NCI-H1092 (cell line): ENCODE measurements at places on chromosomes 16 and 17.

GRCh38 chr17:81977211-81977808 lies at the start of gene ASPSCR1:
TSS of gene ASPSCR1 (plus strand) at chr17:81977629. CDS start at chr17:81977647, 18 bp downstream.
- DNase-seq, result peak; percentile 84

- DNase-seq, result no peak
Observed at GRCh38 chr16:4664538-4665418, 28.6 kb upstream of the NUDT16L1 start.

GRCh38 chr17:43791589-43791988 lies 11.4 kb downstream of the CFAP97D1 start:
- no peak for DNase-seq

DNA sequence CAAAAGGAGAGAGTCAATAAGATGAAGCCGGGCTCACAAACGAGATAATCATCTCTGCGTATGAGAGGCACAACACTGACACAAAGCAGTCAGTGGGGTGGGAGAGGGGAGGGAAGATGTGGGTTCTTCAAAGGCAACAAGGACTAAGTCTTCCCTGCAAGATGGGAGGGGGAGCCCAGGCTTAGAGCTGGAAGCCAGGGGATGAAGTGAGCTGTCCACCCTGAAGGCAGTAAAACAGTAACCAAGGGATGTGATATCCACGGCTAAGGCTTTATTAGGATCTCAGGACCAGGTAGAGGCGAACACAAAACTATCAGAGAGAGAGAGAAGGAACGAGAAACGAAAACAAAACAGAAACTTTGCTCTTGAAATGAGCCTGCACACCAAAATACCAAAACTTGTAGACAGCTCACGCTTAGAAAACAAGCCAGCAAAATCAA lies 115.9 kb downstream of the DYNLRB2 start:
- no peak for DNase-seq

GRCh38 chr17:15660077-15660476 lies 24.0 kb downstream of the TRIM16 start:
- no peak for DNase-seq

GRCh38 chr16:47129755-47130435 lies 13.8 kb downstream of the NETO2 start:
- DNase-seq, result no peak

GRCh38 chr17:17872547-17873345 lies 36.0 kb upstream of the SREBF1 start:
- no peak for DNase-seq

GRCh38 chr16:57911743-57912142 lies 59.2 kb downstream of the CNGB1 start:
- DNase-seq, result no peak

GRCh38 chr17:79235808-79236207 lies 161.2 kb downstream of the ENGASE start:
- no peak for DNase-seq

DNA sequence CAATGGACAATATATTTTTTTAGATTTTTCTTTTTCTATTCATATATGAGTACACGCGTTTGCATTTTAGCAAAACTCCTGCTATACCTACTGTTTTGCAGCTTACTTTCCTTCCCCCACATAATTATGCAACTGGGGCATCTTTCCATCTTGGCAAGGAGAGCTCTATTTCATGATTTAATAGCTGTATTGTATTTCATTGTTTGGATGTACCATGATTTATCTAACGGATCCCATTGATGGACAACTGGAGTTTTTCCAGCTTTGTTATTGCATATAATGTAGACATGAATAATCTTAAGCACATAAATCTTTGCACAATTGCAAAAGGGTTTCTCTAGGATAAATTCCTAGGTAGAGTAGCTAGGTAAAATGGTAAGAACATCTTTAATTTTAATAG lies 133.9 kb downstream of the PITPNC1 start:
- DNase-seq, result no peak

DNA sequence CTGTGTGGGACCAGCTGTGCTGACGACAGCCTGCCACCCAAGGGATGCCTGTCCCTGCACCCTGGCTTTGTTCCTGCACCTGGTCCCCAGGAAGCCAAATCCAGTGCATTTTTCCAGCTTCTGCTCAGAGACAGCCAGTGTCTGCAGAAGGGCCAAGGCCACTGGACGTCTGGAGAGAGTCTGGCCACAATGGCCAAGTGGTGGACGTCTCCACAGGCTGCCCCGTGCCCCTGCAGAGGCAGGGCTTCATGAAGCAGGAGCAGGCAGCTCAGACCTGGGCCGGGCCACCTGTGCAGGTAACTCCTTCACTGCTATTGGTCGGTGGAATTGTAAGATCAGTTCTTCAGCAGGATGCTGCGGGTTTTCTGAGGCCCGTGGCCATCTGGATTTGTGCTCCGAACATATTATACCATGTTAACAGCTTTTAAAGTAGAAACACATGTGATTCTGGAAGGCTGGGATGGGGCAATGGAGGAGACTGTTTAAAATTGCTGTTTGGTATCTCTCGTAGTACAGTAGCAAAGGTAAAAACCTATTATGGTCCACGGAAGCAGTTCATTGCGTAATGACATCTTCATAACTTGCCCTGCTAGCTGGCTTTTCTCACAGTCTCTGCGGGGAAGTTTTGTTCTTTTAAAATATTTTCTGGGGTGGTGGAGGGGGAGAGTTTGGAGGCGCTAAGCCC lies 185.3 kb downstream of the CCDC182 start:
- DNase-seq, result no peak

- no peak for DNase-seq
Observed at GRCh38 chr16:30723725-30724355, 24.4 kb upstream of the PHKG2 start.

- DNase-seq, result no peak
Observed at GRCh38 chr17:42623732-42624596, 14.5 kb downstream of the TUBG1 start.

DNA sequence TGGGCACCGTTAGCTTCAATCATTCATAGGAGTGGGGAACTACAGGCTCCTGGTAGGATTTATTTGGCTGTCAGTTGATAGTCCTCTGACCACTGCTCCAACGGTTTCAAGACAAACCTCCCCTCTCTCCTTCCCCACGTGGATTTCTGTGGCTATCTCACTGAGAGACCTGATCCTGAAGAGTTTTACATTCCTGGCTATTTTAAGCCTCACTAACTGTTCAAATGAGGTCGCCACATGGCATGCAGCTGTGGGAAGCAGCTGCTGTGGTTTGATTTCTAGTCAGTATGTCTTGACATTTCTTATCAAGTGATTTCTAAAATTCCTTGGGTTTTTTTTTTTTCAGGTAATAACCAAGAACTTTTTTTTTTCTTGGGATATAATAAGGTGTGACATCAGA lies 38.3 kb downstream of the CDK5R1 start:
- no peak for DNase-seq

DNA sequence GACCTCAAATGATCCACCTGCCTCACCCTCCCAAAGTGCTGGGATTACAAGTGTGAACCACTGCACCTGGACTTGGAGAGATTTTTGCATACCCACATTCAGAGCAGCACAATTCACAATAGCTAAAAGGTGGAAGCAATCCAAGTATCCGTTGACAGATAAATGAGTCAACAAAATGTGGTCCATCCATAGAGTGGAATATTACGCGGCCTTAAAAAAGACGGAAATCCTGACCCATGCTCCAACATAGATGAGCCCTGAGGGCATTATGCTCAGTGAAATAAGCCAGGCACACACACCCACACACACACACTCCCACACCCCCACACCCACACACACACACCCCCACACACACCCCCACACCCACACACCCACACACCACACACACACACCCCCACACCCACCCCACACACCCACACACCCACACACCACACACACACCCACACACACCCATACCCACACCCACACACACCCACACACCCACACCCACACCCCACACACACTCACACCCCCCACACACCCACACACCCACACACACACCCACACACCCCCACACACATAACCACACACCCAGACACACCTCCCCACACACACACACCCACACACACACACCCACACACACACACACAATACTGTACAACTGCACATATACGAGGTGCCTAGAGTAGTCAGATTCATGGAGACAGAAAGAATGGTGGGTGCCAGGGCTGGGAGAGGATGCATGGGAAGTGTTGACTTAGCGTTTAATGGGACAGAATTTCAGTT lies 124.7 kb downstream of the FOXL1 start:
- no peak for DNase-seq

DNA sequence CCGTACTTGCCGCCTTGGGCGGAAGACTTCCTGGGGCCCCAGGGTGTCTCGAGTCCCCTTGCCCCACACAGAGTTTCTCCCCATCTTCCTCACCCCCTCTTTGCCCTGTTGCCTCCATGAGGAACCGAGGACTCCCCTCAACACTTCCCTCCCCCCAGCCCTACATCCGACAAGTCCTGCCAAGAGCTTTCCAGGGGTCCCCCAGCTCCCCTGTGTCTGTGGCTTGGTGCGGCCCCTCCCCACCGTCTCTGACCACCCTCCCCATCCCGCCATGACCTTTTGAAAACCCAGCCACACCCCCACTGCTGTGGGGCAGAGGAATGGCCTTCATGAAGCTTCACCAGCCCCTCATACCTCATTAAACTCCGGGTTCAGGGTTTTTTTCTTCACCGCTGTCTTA lies 11.4 kb downstream of the SCGB1C2 start:
- DNase-seq, result no peak

GRCh38 chr17:57803021-57803420 lies 46.8 kb downstream of the MRPS23 start:
- DNase-seq, result no peak

DNA sequence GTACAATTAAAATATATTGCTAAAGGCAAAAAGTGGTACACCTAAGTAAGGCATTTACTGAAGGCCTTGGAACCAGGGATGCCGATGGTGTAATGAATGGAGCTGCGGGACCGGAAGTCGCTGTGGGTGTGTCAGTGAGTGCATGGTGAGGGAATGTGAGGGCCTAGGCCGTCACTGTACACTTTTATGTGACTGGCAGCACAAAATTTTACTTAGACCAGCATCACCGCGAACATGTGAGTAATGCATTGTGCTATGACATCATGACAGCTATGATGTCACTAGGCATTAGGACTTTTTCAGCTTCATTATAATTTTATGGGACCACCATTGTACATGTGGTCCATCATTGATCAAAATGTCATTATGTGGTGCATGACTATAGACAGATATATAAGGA lies 14.7 kb downstream of the ALOX15B start:
- no peak for DNase-seq

DNA sequence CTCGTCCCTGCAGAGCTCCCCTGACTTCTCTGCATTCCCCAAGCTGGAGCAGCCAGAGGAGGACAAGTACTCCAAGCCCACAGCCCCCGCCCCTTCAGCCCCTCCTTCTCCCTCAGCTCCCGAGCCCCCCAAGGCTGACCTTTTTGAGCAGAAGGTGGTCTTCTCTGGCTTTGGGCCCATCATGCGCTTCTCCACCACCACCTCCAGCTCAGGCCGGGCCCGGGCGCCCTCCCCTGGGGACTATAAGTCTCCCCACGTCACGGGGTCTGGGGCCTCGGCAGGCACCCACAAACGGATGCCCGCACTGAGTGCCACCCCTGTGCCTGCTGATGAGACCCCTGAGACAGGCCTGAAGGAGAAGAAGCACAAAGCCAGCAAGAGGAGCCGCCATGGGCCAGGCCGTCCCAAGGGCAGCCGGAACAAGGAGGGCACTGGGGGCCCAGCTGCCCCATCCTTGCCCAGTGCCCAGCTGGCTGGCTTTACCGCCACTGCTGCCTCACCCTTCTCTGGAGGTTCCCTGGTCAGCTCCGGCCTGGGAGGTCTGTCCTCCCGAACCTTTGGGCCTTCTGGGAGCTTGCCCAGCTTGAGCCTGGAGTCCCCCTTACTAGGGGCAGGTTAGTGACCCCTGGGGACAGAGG lies 11.4 kb downstream of the MLLT6 start:
- DNase-seq, result no peak

GRCh38 chr17:57623620-57624019 lies 121.5 kb downstream of the CCDC182 start:
- no peak for DNase-seq
